A549 treated with ZK216348 at 1 μM for 4 hours (cell line): ENCODE measurements at places on chromosomes 6 and 20. TPM values are rescaled to one million over a fixed set of nuclear protein-coding genes. Genes with fewer than 3 reads are reported as not detected.

ALDH8A1 gene
- 0.13 to 0.33 TPM (median 0.27 TPM) in 5 replicates for total RNA-seq

SNAI1 gene
- total RNA-seq, result 7.7 to 15.0 TPM (median 12.8 TPM) in 5 replicates

TOP1 gene
- total RNA-seq, result 98.2 to 163 TPM (median 114 TPM) in 5 replicates

FERMT1 gene
- total RNA-seq, result 14.4 to 16.7 TPM (median 15.2 TPM) in 5 replicates

RHAG gene
- total RNA-seq, result 0.11 TPM in 1 of 5 replicates, not detected in the others

KCNB1 gene
- total RNA-seq, result 0.37 to 0.99 TPM (median 0.63 TPM) in 5 replicates

NRSN2 gene
- 44.0 to 66.8 TPM (median 61.8 TPM) in 5 replicates for total RNA-seq

PHACTR3 gene
- not detected in 5 replicates for total RNA-seq

OTOR gene
- not detected in 5 replicates for total RNA-seq
